Omental fat pad (tissue), 4 donors: ENCODE measurements at places on chromosomes 13 and 19.

- no peak for DNase-seq
Measured at GRCh38 chr13:23081901-23082300, 98.9 kb upstream of the SGCG start.

- no peak for DNase-seq
Measured at GRCh38 chr13:35984776-35985453, 146.3 kb downstream of the DCLK1 start.

DNA sequence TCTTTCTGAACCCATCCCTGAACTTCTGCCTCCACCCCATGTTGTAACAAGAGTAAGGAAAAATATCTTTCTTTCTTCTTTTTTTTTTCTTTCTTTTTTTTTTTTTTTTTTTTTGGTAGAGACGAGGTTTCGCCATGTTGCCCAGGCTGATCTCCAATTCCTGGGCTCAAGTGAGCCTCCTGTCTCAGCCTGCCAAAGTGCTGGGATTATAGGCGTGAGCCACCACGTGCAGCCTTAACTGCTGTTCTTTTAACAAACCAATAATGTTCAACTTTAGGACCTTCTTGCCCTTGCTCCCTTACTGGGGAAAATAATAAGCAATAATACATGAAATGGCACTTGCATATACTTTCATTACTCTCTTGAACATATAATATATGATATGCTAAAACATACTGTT is 19.6 kb downstream of the GPR183 start:
- no peak for DNase-seq

GRCh38 chr13:111253365-111253872 is 67.0 kb upstream of the TEX29 start:
- DNase-seq = no peak

DNA sequence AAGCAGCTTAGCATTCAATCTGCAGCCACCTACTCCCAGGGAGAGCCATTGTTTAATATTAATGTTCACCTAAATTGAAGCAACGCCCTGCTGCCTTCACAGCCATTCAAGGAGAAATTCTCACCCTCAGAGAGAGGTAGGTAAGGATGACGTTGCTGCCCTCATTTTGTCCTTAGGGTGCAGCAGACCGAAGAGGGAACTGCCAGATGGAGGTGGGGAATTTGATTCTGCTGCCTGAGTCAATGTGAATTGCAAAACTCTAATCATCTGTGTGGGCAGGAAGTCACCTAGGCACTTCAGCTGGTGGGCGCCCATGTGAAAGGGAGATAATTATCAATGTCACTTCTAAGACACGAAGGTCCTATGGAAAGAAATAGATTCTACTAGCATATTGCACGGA is 503.4 kb downstream of the TBC1D4 start:
- no peak for DNase-seq

- no peak for DNase-seq
Measured at GRCh38 chr13:68749796-68750195, 1357.8 kb upstream of the ATXN8OS start.

GRCh38 chr13:27920677-27921420 is 1.0 kb downstream of the PDX1 start:
- no peak for DNase-seq

- DNase-seq = no peak
Measured at GRCh38 chr19:35000647-35001501, 751 bp downstream of the GRAMD1A start.

DNA sequence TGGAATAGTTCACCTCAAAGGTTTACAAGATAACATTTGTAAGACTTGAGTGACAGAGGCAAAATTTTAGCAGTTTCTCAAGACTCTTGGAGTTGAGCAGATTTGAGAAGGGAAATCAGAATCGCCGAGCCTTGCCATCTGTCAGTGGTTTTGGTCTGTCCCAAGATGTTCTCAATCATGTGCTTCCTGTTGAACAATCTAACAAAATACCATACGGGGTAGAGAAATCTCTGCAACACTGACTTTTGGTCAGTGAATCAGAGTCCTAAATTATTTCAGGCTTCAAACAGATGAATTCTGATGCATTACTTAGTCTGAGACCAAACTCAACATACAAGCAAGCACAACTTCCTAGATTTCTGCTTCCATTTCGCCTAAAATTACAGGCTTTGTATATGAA is 3.8 kb downstream of the KCTD12 start:
- no peak for DNase-seq
